ENCODE measurements at places on chromosomes 3 and 15.

- no peak for DNase-seq
Measured at GRCh38 chr3:150023239-150023636, 52.5 kb upstream of the PFN2 start.

GRCh38 chr15:64152507-64153387 is 1.2 kb downstream of the SNX22 start:
- no peak for DNase-seq

DNA sequence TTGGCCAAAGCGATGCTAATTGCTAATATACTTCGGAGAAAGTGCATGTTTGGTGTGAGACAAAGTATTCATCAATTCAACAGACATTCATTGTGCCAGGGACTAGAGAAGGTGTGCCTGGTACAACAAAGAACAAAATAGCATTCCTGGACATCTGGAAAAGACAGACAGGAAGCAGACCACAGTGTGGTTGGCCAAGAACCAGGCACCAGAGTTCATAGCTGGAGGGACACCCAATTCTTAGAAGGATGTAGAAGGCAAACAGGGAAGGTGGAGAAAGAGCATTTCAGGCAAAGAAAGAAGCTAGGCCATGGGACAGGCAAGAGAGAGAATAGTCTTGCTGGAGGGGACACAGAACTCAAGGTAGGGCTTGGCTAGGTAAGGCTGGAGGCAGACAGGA is 105.8 kb upstream of the ETV5 start:
- no peak for DNase-seq

DNA sequence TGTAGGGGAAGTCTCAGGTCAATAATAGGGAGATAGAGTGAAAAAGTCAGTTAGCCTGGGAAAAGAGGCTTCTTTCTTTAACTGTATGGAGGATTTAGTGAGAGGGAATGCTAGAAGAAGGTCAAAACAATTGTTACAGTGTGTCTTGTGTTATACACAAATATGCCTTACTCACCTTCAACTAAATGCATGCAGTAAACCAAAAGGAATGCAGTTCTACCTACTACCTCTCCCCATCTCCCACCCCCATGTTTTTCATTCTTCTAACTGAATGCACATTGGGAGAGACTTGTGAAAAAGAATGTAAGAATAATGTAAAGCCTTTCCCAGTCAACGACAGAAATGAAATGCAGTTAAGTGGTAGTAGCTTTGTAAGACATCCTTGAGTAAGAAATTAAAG is 33.8 kb downstream of the CCDC66 start:
- DNase-seq: no peak

GRCh38 chr3:13440204-13440817 is 20.2 kb upstream of the NUP210 start:
- DNase-seq: no peak

DNA sequence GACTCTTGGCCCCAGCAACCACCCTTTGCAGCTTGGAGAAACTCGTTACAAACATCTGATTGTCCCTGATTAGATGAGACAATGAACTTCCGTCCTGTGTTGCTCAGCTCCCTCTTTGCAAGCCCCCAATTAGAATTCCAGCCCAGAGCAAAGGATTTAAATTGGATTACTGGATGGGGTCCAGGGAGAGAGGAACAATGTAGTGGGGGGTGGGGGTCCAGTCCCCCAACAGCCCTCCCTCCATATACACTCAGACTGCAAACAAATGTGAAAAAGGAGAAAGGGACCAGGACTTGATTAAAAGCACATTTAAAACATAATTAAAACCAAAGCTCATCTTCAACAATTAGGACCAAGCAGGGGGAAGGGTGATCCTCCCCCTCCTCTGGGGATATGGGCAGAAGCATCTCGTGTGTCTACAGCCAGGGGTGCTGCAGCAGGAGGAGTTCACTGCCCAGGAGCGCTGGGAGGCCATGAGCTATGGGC is 71.7 kb upstream of the TMEM115 start:
- DNase-seq: no peak

GRCh38 chr3:62229211-62229610 is 144.1 kb downstream of the FEZF2 start:
- no peak for DNase-seq

GRCh38 chr3:139559541-139559940 is 20.0 kb upstream of the RBP1 start:
- no peak for DNase-seq

DNA sequence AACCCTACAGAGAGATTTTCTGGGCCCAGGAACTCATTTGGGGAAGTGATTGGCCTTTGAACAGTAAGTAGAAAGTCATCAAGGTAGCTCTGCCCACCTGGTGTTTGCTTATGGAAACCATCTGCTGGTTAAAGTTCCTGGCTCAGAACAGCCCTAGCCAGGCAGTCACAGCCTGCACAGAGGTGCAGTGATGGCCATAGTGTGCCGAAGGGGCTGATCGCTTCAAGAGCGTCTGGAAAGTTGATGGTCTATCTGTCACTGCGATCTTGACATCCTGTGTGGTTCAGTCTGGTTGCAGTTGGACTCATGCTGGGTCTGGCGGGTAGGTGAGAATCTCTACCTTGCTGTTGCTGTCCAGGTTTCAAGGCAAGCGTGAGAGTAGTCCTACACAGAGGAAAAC is 151.6 kb downstream of the SLCO3A1 start:
- no peak for DNase-seq

DNA sequence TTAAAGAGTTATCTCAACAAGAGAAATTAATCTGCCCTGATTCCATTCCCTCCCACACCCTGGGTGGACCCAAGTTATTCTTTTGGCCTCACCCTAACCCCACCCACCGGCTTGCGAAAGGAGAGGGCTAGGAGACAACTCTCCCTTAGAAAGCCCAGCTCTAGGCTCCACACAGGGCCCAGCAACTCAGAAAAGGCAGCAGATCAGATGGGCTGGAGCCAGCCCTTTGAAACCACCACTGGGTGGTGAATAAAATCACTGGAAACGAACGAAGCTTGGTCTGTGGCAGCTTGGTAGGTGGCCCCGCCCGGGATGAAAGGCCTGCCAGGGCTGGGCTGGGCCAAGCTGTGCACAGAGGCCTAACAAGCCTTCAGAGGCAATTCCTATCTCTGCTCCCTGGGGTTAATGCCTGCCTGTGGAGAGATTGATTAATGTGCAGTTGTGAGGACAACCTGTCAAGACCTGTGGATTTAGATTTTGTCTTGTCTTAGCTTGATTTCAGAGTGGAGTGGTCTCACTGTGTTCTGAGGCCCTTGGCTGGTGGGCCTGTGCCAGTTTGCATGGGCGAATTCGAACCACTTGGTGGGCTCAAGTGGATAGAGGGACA is 38.8 kb downstream of the BHLHE40 start:
- DNase-seq: no peak

DNA sequence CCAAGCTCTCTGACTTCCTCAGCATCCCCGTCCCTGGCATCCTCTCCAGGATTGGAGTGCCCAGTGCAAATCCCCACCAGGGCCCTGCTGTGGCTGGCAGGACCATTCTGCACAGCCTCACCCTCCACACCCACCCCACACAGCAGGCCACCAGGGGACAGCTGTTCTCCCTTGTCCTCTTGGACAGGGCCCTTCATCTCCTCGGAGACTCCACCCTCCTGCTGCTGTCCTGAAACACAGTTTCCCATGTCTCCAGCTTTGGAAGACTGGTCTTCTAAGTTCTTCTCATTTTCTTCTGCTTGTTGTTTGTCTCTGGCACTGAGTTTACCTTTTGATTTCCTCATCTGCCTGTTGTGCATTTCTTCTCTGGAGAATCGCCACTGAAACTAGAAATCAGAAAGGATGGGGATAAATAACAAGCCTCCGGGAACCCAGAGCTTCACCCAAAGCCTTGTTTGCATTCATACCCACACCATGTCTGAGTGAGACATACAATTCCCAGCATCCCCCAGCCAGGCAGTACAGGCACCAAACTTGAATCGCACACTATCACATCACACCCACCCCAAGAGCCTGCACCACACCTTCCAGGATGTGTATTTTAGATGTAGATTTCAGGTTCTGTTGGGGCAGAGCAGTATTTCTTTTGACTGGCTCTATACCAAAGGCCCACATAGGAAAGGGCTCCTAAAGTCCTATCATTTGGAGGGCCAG is 52.0 kb downstream of the OXNAD1 start:
- no peak for DNase-seq

DNA sequence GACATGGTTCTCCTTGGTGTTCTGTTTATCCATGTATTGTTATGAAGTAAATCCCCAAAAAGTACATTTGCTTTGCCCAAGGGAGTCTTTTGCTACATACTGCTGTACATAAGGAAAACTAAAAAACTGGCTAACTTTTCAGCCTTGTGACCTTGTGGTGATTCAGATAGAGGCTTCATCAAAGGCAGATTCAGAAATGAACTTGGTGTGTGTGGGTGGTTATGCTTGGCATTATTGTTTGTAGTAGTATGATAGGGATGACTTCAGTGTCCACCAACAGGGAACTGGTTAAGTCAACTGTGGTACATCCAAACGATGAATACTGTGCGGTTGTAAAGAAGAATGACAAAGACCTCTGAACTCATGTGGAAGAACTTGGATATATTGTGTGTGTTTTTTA is 75.6 kb upstream of the CHRNB4 start:
- DNase-seq: no peak

GRCh38 chr15:89430530-89431341 is 65.6 kb downstream of the RHCG start:
- DNase-seq: peak; percentile 95

DNA sequence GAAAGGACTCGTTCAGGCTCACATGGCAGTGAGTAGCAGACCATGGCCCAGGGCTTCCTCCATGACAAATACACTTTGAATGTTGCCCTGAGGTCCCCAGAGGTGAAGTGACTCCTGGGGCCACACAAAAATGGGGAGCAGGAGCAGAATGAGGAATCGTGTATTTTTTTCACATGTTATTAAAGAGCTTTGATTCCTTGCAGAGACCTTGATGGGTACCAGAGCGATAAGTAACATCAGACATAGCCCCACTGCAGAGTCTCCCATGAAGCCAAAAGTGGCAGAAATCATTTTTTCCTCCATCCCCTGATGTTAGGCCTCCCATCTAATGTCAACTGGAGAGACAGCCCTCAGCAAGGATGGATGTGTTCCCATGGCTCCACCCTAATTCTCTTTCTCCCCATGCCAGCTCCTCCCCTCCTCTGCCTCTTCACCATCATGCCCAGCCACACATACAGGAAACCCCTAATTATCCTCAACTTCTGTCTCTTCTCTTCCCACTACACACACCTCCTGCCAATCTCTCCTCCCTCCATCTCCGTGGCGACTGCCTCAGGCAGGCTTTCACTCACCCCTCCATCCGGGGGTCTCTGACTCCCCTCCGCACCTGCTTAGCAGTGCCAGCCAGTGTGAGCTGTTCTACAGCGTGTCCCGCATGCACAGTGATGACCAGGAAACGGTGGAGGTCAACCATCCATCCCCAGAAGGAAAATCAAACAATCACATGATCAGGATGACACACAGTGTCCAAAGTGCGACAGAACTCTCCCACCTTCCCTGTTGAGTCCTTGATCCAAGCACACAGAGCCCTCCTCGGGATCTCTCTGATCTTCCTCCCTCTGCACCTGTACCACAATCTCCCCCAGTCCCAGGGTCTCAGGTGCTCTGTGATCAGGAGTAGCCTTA is 7.1 kb upstream of the SSUH2 start:
- DNase-seq: no peak
